ENCODE measurements at places on chromosomes 7 and 10. TPM values are rescaled to one million over a fixed set of nuclear protein-coding genes. Genes with fewer than 3 reads are reported as not detected.

COL26A1 gene
- not detected for total RNA-seq

NYAP1 gene
- total RNA-seq = 2.5 TPM

GPR85 gene
- total RNA-seq = not detected

CH25H gene
- 0.70 TPM for total RNA-seq

MYL10 gene
- total RNA-seq = not detected

DDX56 gene
- 67.8 TPM for total RNA-seq

PANK1 gene
- 22.3 TPM for total RNA-seq

HNRNPA2B1 gene
- total RNA-seq = 210 TPM

Measured in Peyer's patch (tissue), 4 donors.